Activated gamma-delta T cell treated with Interleukin-2 at 50 U/mL for 16 hours (primary cell): ENCODE measurements at places on chromosomes 7 and 10.

DNA sequence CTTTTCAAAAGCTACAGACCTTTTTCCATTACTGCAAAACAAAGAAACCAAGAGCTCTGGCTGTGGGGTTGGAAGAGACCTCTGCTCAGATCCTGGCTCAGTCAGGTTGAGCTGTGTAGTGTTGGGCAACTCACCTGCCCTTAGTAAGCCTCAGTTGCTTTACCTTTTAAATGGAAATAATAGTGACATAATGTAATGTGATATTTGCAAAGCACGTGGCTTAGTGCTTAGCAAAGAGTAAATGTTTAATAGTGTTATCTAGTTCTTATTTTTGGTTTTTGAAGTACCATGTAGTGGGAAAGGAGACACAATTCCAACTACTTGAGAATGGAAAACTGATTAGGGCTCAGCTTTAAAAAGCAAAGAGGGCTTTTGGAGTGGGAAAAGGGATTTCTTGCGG is 100.2 kb downstream of the SVIL start:
- no peak for DNase-seq

GRCh38 chr7:15845461-15845860 is 159.0 kb upstream of the MEOX2 start:
- no peak for DNase-seq

DNA sequence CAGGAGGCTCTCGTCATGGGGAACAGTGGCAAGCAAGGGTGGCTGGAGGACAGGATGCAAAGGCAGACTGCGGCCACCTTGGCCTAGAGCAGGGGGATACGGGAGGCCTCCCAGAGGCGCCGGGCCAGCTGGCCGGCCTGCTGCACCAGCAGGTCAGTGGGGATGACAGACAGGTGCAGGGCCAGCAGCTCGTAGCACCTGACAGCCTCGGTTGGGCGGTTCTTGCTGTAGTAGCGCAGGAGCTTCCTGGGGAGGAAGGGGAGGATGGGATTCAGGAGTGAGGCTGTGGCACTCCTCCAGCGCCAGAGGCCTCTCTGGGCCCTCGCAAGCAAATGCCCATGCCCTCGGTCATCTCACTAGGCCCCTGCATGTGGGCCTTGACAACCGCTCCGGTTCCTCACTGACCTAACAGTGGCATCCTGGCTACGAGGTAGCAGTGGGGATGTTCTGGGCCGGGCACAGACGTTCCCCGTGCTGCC is 2.5 kb upstream of the PYROXD2 start:
- no peak for DNase-seq

GRCh38 chr10:4532467-4532866 is 293.5 kb upstream of the AKR1E2 start:
- DNase-seq = no peak

DNA sequence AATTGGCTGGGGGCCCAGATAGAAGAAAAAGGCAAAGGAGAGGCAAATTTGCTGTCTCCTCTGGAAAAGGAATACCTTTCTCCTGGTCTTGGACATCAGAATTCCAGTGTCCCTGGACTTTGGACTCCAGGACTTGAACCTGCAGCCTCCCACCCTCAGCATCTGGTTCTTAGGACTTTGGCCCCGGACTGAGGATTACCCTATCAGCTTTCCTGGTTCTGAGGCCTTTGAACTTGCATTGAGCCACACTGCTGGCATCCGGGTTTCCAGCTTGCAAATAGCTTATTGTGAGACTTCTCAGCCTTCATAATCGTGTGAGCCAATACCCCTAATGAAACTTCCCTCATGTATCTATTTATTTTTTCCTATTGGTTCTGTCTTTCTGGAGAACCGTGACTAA is 68.3 kb downstream of the DNAH11 start:
- DNase-seq = no peak

DNA sequence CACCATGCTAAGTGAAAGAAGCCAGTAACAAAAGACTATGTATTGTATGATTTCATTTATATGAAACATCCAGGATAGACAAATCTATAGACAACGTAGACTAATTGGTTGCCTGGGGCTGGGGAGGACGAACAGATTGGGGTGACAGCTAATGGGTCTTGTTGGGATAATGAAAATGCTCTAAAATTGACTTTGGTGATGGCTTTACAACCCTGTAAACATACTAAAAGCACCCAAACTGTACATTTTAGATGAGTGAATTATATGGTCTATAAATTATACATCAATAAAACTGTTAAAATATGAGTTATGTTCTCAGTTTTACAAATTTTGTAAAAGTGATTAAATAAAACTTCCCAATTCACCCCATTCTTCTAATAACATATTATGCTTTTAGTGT is 261.5 kb downstream of the ELMO1 start:
- no peak for DNase-seq

DNA sequence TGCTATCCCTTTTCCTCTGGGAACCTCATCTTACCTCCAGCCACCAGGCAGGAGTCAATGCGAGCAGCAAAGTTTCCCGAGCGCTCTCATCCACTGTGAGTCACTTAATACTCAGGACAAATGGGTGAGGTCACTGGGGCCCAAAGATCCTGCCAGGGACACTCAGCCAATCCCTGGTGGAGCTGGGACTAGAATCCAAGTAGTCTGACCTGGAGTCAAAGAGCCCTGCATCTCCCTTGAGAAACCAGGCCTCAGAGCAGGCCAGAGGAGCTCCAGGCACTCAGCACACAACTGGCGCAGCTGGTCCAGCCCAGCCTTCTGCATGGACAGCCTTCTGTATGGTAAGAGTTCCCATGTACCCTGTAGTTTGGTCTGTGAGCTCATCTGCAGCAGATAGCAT is 142.3 kb downstream of the MAPK8 start:
- no peak for DNase-seq
